ENCODE measurements at places on chromosomes 3 and 15. TPM values are rescaled to one million over a fixed set of nuclear protein-coding genes. Genes with fewer than 3 reads are reported as not detected.

The NPAP1 gene
- polyA plus RNA-seq = not detected

- H3K4me1 ChIP-seq = peaks cover 41% of the 10 kb centered on the region
- peak overlapping the region; percentile 58 for H3K4me3 ChIP-seq
- no peaks in the 10 kb centered on the region for H3K27me3 ChIP-seq
- H3K36me3 ChIP-seq = no peaks in the 10 kb centered on the region
Observed at GRCh38 chr3:25789209-25789595, 688 bp upstream of the OXSM start.

- DNase-seq = peak; percentile 90
- H3K4me3 ChIP-seq = peak overlapping the region; percentile 86
- H3K36me3 ChIP-seq = no peaks in the 10 kb centered on the region
- H3K27me3 ChIP-seq = no peaks in the 10 kb centered on the region
- H3K27ac ChIP-seq = peak overlapping the region; percentile 97
- peaks cover 47% of the 10 kb centered on the region for H3K4me1 ChIP-seq
Observed at GRCh38 chr15:96345560-96346399, 15.3 kb downstream of the NR2F2 start.

GRCh38 chr3:44289882-44290462, 48.3 kb downstream of the TOPAZ1 start:
- DNase-seq = no peak
- no peak overlapping the region for H3K4me3 ChIP-seq
- H3K27me3 ChIP-seq = no peaks in the 10 kb centered on the region
